ENCODE measurements at places on chromosomes 12 and 14.
A peak's percentile ranks its signal among the peaks of the same experiment; 100 is the strongest.

DNA sequence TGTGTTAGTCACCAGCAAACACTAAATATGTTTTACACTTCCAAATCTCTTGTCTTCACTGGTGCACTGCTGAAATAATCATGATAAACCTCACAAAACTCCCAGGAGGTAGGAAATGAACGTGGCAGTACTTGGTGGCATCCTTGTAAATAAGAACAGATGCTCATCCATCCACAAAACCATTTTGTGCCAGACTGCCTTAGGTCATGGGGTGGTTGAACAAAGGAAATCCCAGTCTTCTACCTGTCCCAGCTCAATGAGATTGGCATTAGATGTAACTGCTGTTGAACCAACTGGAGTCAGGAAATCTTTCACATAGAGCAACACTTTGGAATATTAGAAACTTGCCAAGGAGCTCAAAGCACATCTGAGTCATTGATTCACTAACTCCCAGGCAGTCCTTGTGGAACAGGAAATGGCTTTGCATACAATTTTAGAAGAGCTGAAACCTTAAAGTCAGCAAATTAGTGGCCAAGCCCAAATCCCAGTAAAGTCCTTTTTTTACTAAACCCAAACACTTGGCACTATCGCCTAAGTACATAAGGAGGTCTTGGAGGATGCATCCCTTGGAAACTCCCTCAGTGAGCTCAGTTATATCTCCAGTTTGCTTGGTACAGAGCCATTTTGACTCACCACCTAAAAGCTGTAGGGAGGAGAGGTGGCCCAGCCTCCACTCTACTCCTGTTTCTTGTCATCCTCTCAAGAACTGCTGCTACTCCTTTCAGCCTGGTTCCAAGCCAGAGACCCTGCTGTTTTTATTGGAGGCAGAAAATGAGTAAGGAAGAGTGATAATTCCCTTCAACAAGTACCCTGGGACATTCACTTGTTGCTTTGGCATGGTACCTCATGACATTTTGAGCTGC, 208.0 kb downstream of the NOVA1 start:
- no peak for DNase-seq

DNA sequence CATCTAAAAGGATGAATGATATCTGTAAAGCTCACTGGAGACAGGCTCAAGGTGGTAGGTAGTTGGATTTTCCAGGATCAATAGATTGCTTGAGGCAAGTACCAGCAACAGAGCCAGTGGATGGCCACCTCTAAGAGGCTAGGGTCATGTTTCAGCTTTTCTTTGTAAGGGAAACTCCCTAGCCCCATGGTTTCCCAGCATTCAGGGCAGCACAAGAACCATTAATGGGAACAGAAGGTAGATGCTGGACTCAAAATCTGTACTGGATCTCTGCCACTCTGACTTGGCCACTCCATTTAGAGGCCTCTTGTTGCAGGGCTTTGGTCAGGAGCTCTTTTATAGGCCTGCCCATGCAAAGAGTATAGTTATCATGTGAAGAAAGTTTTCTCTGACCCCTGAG, 76.1 kb upstream of the DYRK2 start:
- DNase-seq, result no peak

- no peak for DNase-seq
These were observed 211.5 kb upstream of the FOXN3 start for GRCh38 chr14:89628521-89628920.

DNA sequence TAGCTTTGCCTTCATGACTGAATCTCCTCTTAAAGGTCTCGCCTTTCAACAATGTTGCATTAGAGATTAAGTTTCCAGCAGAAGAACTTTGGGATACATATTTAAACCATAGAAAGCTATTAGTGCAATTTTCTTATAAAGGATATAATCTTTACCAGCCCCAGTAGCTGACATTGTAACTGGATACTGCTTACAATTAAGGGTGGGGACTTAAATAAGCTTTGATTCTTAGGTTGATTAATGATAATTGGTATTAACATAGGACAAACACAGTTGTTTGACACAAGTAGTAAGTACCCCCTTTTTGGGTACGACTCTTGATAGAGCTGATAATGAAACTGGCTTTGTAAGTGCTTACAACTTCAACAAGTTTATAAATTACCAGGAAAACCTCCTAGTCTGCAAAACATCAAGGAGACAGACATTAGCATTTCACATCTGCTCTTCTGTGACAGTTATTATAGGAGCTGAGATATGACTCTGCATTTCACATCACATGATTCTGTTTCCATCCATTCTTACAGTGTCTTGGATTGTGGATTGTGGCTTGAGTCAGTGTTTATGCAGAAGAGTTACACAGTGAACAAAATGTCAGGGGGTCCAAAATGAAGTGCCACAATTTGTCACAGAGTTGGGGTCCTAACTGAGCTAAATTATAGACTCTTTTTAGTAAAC, 249.1 kb upstream of the E2F7 start:
- no peak for DNase-seq

GRCh38 chr14:102988054-102988453, 65.6 kb downstream of the AMN start:
- DNase-seq, result no peak

DNA sequence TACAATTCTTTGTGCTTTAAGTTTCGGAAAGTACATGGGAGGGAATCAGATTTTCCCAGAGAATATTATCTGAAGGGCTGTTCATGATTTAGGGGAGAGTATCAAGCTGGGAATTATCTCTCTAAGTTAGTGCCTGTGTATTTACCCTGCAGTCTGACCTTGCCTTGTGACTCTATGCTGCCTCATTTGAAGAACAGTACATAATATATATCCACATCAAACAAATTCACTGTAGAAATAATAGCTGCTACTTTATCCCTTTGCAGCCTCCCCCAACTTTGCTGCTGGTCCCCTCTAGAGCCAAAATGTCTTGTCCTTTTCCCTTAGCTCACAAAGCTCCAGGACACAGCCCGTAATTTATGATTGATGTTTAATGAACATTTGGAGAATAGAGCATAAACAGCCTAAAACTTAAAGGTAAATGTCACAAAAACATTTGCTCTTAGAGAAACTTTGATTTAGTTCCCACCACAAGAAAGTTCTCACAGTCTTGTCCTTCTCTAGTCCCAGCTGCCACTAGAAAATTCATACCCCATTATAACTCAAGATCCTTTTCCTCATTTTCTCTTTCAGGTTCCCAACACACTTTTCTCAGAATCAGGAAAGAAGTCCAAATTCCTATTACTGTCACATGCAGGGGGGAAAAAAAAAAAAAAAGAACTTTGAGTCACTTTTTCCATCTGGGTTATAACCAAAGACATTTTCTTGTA, 1009.6 kb downstream of the FLRT2 start:
- no peak for DNase-seq

DNA sequence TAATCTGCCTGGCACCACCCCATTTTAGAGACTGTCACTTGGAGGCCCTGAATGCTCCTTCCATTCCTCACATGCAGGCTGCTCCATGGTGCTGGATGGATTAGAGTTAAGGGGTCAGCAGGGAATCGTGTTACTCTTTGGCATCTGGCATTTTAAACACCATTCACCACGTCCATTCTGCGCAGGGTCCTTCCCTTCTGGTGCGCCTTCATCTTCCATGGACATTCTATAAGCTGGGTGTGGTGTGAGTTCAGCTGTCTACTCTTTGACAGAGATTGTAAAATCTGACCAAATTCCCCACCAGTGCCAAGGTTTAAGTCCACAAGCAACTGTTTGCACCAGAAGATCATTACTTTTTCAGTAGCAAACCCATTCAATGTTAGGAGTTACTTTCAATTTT, 47.8 kb downstream of the GIT2 start:
- no peak for DNase-seq

DNA sequence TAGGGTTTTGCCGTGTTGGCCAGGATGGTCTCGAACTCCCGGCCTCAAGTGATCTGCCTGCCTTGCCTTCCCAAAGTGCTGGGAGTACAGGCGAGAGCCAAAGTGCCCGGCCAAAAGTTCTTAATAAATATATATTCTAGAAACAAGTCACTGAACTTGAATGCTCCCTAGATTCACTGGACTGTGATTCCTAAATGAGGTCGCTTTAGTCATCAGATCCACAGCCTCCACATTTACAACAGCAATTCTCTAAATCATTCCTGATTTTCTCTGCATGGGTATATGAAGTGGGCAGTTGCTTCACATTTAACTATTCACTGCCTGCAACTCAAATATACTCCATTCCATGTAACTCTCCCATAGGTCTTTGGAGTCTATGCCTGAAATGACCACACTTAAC, 813.0 kb downstream of the GALC start:
- DNase-seq, result no peak

DNA sequence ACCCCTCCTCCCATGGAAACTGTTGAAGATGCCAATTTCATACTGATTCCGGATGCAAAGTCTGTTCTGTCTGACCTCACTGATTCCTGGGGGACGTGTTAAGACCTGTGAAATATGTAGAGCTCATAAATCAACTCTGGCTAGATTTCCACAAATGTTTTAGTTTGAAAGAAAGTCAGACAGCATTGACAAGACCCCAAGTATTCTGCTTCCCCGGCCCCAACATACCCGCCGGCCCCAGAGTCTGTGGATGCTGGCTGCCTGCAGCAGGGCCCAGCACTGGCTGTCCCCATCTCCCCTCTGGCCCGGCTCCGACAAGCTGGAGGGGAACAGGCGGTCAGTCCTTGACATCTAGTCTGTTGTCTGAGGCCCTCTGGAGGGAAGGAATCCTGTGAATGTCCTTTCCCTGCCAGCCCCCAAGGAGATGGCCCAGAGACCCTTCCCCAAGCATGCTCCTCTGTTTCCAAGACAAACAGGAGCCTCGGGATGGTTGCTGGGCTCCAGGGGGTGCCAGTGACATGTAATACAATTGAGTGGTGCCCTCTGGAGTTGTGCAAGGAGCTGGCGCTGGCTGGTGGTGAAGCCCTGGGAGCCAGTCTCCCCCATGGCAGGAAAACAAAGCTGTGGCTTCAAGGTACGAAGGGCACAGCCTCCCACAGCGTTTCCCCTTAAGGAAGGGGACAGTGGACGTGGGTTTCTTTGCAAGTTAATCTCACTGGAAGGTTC, 22.3 kb downstream of the FBLN5 start:
- peak; percentile 48 for DNase-seq

DNA sequence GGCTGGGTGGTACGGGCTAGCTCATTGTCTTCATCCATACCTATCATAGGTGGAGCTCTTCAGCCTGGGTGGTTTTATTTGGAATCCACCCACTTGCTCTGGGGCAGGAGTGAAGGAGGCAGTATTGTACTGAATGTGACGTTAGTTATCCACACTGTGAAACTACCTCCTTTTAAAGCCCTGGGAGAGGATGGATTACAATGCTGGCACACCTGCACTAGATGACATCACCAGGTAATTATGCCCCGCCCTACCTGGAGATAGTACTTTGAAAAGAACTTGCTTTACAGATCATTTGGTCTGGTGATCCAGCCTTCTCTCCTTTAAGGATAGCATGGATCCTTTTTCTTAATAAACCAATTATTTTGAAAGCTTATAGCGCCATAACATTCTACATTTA, 78.0 kb downstream of the B4GALNT3 start:
- no peak for DNase-seq

Data from H1 (cell line).